Kasumi-1 (cell line): ENCODE measurements at places on chromosomes 12 and 14.

DNA sequence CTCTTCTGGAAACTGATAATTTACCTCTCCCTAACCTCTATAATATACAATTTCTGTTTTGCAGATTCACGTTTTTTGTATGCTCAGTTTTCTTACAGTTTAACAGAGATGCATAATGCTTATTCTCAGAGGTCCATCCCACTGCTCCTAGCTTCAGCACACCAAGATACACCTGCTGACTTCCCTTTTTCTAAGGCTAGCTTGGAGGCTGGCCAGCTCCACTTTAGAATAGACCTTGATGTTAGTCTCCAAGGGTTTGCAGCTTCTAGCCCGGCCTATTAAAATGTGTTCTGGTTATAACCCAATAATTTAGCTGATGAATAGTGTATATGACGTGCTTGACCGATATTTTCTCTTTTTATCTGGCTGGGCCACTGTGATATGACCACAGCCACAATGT is 261.2 kb downstream of the EGLN3 start:
- no peak for DNase-seq

- DNase-seq, result no peak
These were observed 52.1 kb downstream of the VWF start for GRCh38 chr12:6072302-6072752.

DNA sequence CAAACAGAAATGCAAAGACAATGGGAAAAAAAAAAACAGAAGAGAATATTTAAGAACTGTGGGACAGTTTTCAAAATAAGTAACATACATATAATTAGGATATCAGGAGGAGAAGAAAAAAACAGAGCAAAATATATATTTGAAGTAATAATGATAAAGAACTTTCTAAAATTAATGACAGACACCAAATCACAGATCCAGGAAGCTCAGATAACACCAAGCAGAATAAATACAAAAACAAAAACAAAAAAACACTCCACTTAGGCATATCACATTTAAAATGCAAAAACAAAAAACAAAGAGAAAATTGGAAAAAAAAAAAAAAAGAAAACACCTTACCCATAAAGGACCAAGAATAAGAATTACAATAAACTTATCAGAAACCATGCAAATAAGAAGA is 9.6 kb upstream of the RFX4 start:
- no peak for DNase-seq

- DNase-seq, result no peak
These were observed 97.8 kb downstream of the LGMN start for GRCh38 chr14:92650581-92651105.

- DNase-seq, result no peak
These were observed 6.7 kb downstream of the NR4A1 start for GRCh38 chr12:52057638-52058576.

DNA sequence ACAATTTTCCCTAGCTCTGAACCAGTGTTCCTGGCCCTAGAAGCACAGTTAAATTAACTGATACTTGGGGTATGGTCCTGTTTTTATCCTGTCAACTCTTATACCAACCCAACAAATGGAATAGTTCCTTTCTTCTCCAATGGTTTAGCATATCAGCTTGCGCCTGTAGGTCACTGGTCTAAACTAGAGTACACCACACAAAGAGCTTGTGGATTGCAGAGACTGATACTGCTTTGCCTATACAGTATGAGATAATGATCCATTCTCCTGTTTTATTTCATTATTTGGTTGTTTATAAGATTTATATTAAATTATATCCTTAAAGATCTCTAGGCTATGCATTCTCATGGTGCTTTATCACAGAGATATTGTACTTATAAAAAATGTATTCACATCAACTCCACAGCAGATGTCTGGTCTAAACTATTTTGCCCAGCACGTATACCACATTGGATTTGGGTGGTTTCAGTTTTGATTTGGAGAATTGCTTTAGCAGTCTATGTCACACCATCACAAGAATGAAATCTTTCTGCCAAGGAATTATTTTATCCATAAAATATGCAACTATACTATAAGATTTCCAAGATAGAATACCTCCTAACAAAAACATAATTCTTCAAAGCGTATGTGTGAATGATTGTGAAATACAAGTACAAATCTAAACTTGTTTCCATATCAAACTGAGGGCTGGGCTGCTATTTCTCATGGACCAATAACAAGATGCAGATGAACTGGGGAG is 142.1 kb downstream of the SLC16A7 start:
- DNase-seq, result no peak

GRCh38 chr12:1911598-1912575 is 6.6 kb downstream of the CACNA2D4 start:
- DNase-seq, result no peak

GRCh38 chr12:19644571-19644970 is 205.3 kb downstream of the AEBP2 start:
- DNase-seq, result no peak

DNA sequence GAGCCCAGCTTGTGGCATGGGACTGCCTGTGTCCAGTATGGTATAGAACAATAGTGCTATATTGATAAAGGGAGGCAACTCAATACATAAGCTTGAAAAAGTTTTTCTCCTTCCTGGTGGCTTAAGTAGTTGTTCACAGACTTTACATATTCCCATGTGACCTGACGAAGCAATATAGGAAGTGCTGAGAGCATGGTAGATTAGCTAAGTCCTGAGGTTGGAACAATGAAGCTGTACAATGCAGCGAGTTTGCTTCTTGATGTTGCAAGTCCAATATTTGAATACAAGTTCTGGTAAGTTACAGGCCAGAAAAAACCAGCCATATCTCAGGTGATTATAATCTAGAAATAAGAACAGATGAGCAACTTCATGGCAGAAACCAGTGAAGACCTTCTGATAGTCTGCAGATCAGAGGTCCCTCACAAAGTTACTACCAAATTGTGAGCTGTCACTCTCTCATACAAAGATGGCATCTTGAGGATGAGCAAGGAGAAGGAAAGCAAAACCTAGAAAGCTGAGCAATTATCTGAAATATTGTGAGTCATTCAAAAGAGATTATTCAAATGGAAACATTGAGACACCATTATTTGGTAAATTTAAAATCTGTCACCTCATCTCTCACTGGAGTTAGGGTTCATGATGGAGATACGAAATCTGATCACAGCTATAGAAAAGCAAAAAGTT is 72.9 kb upstream of the BTG1 start:
- no peak for DNase-seq

DNA sequence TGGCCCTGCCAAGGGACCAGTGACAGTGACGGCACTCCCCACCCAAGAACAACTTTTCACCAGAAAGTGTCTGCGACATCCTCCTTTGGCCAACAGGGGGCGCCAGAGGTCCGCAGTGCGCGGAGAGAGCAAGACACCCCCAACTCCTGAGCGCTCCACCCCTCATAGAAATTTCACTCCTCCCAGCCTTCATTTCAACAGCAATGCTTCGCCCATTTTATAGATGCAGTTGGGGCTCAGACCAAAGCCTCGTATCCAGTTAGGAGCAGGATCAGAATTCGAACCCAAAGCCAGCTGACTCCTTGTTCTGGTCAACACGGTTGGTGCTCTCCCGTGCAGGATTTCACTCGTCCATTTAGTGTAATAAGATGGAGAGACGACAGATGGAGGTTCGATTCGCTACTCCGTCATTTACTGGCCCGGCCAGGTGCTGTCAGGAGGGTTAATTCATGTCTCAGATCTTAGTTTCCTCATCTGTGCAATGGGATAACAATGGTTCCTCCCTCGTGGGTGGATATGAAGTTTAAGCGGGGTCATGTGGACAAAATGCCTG is 2.4 kb upstream of the POP5 start:
- peak; percentile 84 for DNase-seq

- no peak for DNase-seq
These were observed 95.4 kb upstream of the SFSWAP start for GRCh38 chr12:131615326-131616042.

DNA sequence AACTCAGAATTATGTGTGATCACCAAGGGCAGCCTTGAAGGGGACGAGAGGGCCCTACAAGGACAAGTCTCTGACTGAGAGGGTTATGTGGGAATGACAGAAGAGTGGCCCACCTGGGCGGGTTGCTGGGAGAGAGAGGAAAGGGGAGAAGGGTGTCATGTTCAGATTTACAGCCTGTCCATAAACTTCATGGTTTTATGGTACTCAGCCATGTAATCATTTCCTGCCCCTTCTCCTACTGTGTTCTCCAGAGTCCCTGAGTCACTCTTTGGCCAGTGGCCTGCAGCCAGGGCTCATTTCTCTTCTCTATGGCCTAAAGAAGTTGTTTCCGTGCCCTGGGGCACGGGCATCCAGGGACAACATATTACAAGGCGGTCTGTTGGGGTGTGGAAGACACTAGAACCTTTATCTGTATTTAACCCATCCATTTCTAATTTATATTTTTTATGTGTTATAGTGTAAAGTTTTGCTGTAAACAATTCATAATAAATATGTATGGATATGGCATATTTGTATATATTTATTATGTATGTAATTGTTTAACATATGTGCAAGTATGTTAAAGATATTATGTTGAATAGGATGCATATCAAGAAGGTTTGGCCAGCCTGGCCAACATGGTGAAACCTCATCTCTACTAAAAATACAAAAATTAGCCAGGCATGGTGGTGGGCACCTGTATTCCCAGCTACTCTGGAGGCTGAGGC is 26.9 kb downstream of the DDX47 start:
- DNase-seq, result no peak

- DNase-seq, result no peak
These were observed 81.1 kb upstream of the ST8SIA1 start for GRCh38 chr12:22415342-22416309.

DNA sequence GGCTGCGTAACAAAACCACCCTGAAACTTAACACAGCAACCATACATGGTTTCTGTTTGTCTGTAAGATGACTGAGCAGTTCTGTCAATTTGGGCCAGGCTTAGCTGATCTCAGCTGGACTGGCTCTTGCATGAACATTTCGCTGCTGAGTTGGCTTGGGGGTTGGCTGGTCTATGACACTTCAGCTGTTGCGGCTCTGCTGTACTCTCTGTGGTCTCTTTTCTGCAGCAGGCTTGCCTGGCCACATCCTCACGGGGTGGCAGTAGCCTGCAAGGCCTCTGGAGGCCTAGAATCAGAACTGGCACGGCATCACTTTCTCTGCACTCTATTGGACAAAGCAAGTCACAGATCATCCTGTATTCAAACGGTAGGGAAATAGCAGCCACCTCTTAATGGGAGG is 216.2 kb downstream of the BCL11B start:
- DNase-seq, result no peak

DNA sequence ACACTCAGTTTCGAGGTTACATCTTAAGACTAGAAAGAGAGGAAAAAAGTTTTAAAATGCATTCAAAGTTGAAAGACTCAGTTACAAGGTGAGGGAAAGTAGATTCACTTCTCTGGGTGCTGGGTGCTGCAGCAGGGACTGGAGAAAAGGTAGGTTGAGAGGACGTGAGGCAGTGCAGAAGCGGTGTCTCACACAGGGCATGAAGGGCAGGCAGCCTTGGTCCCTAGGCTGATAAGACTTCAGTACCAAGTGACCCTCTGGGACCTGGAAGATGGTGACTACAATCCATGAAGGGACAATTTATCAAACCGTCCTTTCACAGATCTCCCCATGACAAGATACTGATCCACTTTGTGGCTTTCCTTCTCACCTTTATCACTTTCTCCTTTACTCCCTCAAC is 22.5 kb upstream of the UTP20 start:
- DNase-seq, result no peak

- DNase-seq, result no peak
These were observed 103.3 kb downstream of the ADCK1 start for GRCh38 chr14:77903221-77903620.

DNA sequence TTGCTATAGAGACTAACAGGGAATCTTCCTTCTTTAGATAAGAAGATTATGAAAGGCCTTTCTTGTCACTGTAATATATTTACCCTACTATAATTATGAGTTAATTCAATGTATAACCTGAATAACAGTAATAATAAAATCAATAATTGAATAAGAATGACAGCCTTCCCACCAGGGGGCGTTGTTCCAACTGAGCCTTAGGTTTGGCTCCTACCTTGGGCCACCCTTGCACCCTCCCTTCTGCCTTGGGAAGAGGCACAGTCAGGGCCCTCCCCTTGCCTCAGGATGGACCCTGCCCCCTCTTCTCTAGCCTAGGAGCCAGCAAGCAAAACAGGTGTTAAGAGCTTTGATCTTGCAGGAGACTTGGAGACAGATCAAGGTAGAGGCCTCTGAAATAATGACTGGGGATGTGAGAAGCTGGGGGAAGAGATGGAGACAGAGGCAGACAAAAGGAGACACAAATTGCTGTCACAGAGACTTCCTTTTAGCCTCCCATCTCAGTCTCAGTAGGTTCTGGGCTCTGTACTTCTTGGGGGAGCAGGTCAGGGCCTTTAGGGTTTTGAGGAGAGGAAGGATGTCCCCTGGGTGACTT is 40.1 kb upstream of the CISTR start:
- DNase-seq, result no peak

DNA sequence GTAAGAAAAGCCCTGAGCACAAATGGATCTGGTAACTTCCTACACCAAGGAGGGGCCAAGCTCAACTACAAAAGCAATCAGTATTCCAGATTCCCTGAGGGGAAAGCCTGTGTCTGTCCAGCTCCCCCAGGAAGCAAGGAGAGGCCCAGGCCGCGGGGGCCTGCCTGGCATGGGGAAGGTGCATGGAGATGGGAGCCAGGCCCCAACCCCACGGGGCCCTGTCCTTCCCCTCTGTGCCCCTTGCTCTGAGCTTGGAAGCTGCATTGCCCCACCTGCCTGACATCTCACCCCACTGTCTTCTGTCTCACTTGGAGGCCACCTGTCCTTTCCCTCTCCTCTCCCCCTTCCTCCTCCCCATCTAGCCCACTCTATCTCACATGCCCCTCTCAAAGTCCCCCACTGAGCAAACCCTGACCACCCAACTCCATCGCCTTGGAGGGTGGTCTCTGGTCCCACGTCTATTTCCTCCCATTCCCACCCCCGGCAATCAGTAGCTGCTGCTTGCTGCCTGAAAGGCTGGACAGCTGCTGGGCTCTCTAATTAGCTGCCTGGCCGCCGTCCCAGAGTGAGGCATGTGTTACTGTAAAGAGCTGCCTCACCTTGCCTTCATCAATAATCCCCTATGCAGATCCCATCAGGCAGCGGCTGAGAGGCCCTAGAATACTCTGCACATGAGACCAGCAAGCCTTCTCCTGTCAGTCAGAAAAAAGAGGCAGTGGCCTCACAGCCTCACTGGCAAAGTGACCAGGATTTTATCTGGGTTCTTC is 3.4 kb upstream of the TMEM229B start:
- DNase-seq, result no peak

GRCh38 chr12:40701756-40702155 is 9.5 kb downstream of the CNTN1 start:
- no peak for DNase-seq

DNA sequence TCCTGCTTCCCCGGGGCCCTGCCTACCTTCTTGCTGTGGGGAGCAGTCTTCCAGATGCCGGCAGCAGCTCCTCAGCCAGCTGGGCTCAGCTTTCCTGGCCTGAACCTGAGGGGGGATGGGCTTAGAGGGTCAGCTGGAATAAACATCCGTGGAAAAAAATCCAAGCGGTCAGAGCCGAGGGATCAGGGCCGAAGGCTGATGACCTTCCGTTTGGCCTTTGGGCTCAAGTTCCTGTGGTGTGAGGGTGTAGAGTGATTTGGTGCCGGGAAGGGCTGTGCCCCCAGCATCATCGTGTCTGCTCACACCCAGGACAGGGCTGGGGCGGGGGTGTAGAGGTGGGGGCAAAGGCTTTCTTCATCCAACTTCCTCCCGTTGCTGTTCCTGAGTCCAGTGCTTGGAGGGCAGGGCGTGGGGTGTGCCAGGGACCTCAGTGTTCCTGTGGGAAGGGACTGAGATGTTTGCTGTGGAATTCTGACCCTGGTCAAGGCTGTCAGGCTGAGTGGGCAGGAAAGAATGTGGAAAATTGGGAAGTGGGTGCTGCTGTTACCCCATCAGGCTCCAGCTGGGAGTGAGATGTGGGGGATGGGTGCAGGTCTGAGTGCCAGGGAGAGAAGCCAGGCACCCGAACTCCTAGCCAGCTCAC is 2.6 kb downstream of the SMIM41 start:
- no peak for DNase-seq
